ENCODE measurements at places on chromosomes 6 and 20.

DNA sequence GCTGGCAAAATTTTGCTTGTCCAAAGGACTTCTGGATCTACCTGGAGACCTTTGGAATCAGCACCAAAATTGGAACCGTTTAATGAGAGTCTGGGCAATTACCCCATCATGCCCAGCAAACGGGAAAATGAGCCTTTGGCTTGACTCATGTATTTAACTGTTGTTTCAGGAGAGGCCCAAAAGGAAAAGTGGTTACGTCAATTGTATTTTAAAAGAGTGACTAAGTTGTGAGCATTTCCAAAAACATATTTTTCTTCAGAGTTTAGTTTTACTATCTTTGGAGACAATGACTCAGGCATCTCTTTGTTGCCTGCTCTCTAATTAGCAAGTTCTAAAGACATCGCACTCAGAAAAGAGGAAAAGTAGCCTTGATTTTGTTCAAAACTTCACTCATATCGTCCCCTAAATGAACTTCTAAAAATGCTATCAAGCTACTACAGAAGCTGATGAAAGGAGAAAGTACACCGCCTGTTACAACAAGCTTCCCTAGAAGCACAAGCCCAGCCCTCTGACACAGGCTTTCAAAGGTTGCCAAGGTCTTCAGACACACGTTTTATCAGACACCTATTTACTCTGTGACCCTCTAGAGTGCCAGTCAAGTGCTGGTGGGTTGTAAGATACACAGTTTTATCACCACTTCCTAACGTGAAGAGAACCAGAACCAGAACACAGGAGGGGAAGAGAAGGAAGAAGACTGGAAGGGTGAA, 146.2 kb downstream of the TBX18 start:
- no peak for DNase-seq

- DNase-seq = no peak
Observed at GRCh38 chr20:46031014-46031569, 2.1 kb downstream of the SLC12A5 start.

DNA sequence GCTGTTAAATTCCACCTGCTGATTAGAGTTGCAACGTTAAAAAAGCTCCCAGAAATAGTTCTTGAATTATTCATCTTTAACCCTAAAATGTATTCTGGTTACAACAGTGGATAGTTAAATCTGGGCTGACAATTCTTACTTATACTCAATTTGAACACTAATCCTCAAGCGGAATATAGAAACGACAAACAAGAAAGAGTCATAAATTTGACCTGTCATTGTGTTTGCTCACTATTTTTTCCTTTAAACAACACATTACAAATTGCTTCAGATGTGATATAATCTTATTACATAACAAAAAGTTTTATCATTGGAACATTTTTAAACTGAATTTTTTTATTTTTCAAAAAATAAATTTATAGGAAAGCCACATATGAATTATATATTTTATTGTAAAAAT, 104.5 kb upstream of the RNF217 start:
- no peak for DNase-seq

GRCh38 chr6:22826961-22827360, 257.6 kb downstream of the HDGFL1 start:
- no peak for DNase-seq

- DNase-seq = no peak
Observed at GRCh38 chr6:163288915-163289314, 125.6 kb upstream of the QKI start.

DNA sequence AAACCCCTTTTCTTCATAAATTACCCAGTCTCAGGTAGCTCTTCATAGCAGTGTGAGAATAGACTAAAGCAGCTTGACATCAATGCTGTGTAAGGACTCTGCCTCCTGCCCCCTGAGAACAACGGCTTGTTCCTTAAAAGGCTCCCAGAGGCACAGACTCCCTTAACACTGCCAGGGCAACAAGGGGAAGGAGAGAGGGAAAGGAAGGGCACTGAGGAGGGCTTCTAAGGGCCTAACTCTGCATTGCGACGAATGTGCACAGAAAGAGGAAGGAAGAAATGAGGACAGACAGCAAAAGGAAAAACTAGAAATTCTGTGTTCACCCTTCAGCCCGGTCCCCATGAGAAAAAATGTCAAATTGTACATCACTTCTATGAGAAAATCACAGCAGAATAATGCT, 74.0 kb downstream of the AGPAT4 start:
- DNase-seq = no peak

- no peak for DNase-seq
Observed at GRCh38 chr6:161542346-161542980, 268.6 kb upstream of the AGPAT4 start.

GRCh38 chr6:43705996-43706395, 18.4 kb upstream of the MRPS18A start:
- DNase-seq = no peak

- no peak for DNase-seq
Observed at GRCh38 chr6:82408952-82409431, 45.4 kb downstream of the TPBG start.

GRCh38 chr6:116511424-116512110, at the start of gene CALHM5:
Gene CALHM5 (plus strand): TSS chr6:116511639. CDS start chr6:116511697, 58 bp downstream.
- no peak for DNase-seq

DNA sequence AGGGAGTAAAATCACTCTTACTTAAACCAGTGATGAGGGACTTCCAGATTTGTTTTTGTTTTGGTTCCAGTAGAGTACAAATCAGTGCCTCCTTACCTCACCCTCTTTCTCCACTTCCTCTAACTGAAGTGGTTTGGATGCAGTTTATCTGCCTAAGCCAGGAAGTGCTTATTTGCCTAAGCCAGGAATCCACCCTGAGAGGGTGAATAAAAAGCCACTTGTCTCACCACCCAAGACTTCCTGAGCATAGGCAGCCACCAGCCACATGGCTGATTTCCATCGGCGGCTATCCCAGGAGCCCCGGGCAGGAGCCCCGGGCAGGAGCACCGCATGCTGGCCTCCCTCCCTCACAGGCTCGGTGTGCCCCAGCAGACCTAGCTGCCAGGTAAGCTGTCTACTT, 12.0 kb downstream of the LRP11 start:
- no peak for DNase-seq

GRCh38 chr6:47264775-47265184, 44.9 kb downstream of the TNFRSF21 start:
- no peak for DNase-seq

DNA sequence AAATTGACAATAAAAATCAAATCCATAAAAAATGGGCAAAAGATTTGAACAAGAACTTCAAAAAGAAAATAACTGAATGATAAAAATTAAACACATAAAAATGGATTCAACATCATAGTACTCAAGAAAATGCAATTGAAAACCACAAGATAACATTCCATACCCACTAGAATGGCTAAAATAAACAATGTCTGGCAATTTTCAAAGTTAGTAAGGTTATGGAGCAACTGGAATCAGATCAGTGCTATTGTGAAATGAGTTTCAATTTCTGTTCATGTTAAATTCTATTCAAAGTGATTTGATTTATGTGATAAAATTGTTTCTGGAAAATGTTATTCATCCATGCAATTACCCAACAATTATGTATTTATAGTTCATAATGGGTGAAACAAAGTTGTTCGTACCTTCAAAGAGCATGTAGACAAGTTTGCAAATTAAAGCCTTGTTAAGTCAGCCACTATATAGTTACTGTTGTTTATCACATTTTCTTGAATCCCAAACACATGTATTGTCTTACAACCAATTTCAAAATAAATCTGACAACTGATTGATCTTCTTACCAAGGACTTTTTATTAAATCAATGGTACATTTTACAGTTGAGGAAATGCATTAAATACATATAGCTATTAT, 151.5 kb upstream of the CENPW start:
- DNase-seq = no peak

GRCh38 chr6:168714547-168715260, 273.7 kb downstream of the SMOC2 start:
- no peak for DNase-seq

DNA sequence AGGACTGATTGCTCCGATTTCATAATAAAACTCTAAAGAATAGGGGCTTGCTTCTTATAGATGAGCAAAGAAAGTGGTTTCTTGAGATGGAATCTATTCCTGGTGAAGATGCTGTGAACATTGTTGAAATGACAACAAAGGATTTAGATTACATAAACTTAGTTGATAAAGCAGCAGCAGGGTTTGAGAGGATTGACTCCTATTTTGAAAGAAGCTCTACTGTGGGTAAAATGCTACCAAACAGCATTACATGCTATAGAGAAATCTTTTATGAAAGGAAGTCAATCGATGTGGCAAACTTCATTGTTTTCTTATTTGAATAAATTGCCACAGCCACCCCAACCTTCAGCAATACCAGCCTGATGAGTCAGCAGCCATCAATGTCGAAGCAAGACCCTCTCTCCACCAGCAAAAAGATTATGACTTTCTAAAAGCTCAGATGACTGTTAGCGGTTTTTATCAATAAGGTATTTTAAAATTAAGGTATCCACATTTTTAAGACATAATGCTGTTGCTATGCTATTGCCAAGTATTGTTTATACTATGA, 12.7 kb upstream of the MTRF1L start:
- no peak for DNase-seq

GRCh38 chr6:52550014-52550575, 26.8 kb downstream of the TRAM2 start:
- DNase-seq = no peak

- DNase-seq = no peak
Observed at GRCh38 chr20:7841971-7842310, 98.3 kb downstream of the HAO1 start.

GRCh38 chr6:125275779-125276178, 26.0 kb downstream of the HDDC2 start:
- no peak for DNase-seq

DNA sequence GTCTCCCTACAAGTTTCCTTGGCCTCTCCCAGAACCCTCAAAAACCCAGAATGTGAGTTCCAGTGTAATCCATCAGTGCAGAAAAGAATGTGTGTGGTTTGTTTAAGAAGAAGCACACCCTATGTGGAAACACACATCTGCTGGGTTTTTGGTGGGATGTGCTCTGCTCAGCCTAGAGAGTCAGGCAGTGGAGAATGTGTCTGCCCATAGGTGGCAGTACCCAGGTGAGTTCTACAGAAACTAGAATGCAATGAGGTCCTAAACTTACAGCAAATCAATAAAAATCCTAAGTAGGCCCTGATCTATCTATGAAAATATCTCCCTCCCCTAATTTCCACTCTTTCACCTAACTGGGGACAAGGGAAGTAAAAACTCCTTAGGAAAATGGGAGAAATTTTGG, 437.3 kb downstream of the DHX35 start:
- DNase-seq = no peak

- no peak for DNase-seq
Observed at GRCh38 chr20:4443016-4443415, 278.7 kb upstream of the PRND start.

GRCh38 chr6:21064756-21065340, 528.7 kb upstream of the SOX4 start:
- DNase-seq = no peak

DNA sequence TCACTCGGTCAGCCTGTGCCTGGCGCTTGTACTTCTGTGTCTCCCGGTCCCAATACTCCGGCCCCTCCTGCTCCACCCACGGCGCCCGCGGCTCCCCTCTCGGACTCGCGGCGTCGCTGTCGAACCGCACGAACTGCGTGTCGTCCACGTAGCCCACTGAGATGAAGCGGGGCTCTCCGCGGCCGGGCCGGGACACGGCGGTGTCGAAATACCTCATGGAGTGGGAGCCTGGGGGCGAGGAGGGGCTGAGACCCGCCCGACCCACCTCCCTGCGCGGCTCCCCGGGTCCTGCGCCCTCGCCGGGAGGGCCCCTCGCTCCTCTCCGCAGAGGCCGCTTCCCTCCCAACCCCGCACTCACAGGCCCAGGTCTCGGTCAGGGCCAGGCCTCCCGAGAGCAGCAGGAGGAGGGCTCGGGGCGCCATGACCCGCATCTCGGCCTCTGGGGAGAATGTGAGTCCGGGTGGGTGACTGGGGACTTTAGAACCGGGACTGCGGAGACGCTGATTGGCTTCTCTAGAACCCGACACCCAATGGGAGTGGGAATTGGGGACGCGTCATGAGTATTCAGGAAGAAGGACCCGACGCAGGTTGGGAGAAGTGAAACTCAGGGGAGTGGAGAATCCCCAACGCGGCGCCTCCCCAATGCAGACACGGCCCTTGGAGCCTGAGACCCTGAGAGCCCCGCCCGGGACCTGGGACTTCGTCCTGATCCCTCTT, at the start of gene HLA-C:
TSS of gene HLA-C (minus strand) at position 452 of the 717 bp plus-strand sequence. CDS start at position 431, 21 bp downstream.
- peak; percentile 81 for DNase-seq

- no peak for DNase-seq
Observed at GRCh38 chr6:84332139-84333034, 104.9 kb upstream of the CEP162 start.

- DNase-seq = no peak
Observed at GRCh38 chr6:5672581-5673011, 334.1 kb downstream of the NRN1 start.

- DNase-seq = no peak
Observed at GRCh38 chr20:2280082-2280481, 15.7 kb upstream of the TGM3 start.

DNA sequence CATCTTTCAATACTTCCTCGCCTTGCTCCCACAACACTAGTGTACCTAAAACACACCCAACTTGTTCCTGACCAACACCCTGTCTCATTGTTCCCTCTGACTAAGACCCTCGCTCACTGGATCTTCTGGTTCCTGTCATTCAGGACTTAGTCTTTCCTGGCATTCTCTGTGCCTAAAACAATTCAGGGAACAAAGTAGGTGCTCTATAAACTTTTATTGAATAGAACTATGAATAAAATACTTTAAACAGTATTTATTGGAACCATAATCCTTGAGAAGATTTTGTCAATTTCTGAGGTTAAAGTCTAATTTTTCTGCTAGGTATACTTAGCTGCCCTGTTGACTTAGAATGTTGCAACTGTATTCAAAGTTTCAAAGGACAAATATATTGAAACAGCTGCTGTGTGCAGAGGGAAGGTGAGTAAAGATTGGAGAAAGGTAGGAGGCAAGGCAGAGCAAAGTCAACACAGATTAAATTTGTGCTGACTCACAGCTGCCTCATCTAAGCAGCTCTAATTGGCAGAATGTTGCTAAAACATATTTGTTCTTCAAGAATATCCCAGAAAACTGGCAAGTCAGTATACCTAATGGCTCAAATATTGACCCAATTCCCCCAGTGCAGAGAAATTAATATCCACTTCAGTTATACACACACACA, 37.6 kb downstream of the GSTA2 start:
- no peak for DNase-seq

- DNase-seq = no peak
Observed at GRCh38 chr6:107196152-107196551, 80.8 kb upstream of the BEND3 start.

GRCh38 chr20:42974347-42974746, 215.4 kb downstream of the PTPRT start:
- no peak for DNase-seq
